Testis (tissue), 5 donors: ENCODE measurements at places on chromosomes 6 and 20. TPM values are rescaled to one million over a fixed set of nuclear protein-coding genes. Genes with fewer than 3 reads are reported as not detected.

OR2H1 gene
- total RNA-seq, result 7.5 TPM

OR2B6 gene
- 1.0 TPM for total RNA-seq

ZSWIM3 gene
- 12.8 TPM for total RNA-seq

BPI gene
- total RNA-seq, result 9.3 TPM

EYA2 gene
- 14.6 TPM for total RNA-seq

RTN4IP1 gene
- total RNA-seq, result 9.9 TPM

RTF2 gene
- 80.4 TPM for total RNA-seq

ME1 gene
- total RNA-seq, result 37.2 TPM

MYMX gene
- not detected for total RNA-seq
